LHCN-M2 (cell line): ENCODE measurements at places on chromosomes 12 and 14.
A peak's percentile ranks its signal among the peaks of the same experiment; 100 is the strongest.

DNA sequence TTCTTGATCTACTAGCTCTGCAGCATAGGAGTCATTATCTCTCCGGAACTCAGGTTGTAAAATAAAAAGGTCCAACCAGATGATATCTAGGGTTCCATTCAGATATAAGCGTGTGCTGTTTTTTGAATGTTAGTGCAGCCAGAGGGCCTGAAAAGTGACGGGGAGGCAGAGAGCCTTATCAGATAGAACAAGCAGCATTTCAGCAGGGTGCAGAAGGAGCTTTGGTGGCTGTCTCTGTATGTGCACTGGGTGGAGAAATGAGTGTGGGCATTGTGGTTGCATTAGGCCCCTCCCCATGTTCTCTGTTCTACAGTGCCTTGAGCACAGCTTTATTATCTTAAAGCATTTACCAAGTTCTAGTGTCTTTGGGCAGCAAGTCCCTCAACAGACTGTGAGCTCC is 275.1 kb downstream of the NRXN3 start:
- no peak for DNase-seq

DNA sequence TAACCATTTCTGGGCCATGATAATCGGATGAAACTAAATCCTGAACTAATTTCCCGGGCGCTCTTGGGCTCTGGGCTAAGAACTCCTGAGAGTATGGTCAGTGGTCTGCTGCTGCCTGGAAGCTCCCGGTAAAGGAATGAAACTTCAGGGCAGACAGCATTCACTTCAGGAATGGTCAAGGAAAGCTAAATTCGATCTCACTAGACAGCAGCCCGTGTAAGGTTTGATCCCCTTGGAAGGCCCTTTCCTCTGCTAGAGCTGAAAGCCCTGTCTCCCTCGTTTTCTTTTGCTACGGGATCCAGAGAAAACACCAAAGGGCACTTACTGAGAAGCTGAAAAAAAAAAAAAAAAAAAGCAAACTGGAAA is 680 bp downstream of the ASB8 start:
- DNase-seq = no peak

DNA sequence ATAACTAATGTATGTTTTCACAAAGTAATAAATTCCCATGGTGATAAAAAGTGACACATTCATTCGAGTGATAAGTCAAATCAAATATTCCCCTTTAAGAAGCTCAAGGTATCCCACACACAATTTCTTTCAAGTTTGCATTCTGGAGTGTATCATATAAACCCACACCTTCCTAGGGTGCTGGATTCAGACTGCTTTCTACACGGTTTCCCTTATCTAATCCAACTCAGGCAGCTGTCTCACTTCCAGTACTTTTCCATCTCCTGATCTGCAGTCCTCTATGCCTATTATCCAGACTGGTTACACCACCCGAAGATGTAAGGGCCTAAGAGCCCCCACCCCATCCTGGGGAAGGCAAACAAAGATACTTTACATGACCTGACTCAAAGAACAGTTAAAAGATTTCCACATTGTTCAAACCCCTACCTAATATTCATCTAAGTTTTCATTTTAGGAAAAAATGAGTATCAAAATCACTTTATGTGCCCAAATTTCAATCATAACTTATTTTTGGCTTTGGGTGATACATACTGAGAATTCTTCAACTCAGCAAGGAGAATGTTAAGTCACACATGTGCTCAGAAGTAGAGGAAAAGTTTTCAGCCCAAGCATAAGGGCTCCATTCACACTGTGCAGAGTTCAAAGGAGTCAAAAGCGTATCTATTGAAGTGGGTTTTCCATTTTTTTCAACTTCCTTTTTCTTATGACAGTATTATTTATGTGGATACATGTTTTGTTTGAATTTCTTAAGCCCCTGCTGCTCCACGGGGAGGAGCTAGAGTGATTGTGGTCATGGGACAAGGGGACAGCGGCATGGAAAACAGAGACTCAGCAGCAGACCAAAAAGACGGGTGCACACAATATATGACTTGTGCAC is 41.8 kb downstream of the CORO1C start:
- peak; percentile 68 for DNase-seq

DNA sequence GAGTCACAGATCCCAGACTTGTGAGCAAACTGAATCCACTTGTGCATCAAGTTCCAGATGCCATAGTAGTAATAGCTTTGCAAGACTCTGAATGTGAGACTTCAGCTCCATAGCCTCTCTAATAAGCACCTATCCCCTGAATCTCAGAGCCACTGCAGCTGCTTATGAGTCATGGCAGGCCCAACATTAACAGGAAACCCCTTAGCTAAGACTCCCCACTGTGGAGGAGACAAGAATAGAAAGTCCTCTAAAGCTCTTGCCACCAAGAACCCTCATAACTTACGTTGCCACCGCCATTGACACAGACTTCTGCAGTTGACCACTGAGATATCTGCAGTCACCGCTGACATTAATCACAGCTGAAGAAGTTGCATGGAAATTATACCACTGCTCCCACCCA is 62.9 kb upstream of the PDE3A start:
- peak; percentile 0 for DNase-seq

DNA sequence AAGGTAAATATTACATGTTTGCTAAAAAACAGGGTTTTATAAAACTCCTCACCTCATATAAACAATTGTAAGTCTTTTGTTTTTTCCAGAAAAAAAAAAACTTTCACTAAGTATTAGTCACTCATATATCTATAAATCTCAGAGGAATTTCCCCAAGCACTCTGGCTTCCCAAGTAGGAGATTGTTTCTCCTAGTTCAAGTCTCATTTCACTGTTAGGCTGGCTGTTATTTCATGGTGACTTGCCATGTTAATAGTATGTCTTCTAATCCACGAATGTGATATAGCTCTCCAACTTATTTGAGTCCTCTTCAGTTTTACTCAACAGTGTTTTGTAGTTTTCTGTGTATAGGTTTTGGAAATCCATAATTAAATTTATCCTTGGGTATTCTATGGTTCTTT is 61.6 kb downstream of the CAPZA3 start:
- DNase-seq = no peak
